ENCODE measurements at places on chromosomes 2 and 18. TPM values are rescaled to one million over a fixed set of nuclear protein-coding genes. Genes with fewer than 3 reads are reported as not detected.
A peak's percentile ranks its signal among the peaks of the same experiment; 100 is the strongest.

- H3K4me3 ChIP-seq: no peak overlapping the region
- no peaks in the 10 kb centered on the region for H3K36me3 ChIP-seq
- DNase-seq: no peak
- H3K4me1 ChIP-seq: no peaks in the 10 kb centered on the region
Observed at GRCh38 chr18:73047688-73048087, 179.9 kb upstream of the NETO1 start.

DNA sequence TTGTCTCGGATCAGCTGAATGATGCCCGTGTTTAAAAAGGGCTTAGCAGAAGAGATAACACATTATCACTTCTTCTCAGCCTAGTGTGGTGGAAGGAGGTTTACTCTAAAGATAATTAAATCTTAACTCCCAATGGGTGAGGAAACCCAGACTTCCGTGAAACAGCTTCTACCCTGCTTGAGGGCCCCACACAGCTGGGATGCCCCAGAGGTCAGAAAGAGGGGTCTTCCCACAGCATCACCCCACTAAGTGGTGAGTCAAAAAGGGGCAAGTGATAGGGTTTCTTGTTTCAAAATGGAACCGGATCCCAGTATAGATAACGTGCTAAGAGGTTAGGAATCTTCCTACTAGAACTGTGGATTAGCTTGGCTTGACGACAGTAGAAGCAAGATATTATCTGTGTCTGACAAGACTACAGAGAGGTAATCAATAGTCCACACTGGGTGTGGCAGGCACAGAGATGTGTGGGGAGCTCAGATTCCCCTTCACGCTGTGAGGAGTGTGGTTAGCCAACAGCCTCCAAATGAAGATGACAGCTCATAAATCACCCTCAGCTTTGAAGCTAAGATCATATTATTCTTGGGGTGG is 129.6 kb upstream of the COPS8 start:
- no peak overlapping the region for H3K27ac ChIP-seq
- H3K4me3 ChIP-seq: no peak overlapping the region
- H3K27me3 ChIP-seq: no peaks in the 10 kb centered on the region
- no peaks in the 10 kb centered on the region for H3K36me3 ChIP-seq
- DNase-seq: no peak

- no peak overlapping the region for H3K27ac ChIP-seq
- H3K36me3 ChIP-seq: no peaks in the 10 kb centered on the region
- no peak for DNase-seq
- no peak overlapping the region for H3K4me3 ChIP-seq
- peaks cover 17% of the 10 kb centered on the region for H3K27me3 ChIP-seq
Observed at GRCh38 chr2:100453853-100454252, 16.4 kb upstream of the NMS start.

- H3K4me3 ChIP-seq: no peak overlapping the region
- no peaks in the 10 kb centered on the region for H3K4me1 ChIP-seq
- no peaks in the 10 kb centered on the region for H3K36me3 ChIP-seq
- no peak overlapping the region for H3K27ac ChIP-seq
- no peaks in the 10 kb centered on the region for H3K27me3 ChIP-seq
- DNase-seq: no peak
Observed at GRCh38 chr2:226883296-226883795, 47.5 kb downstream of the RHBDD1 start.

DNA sequence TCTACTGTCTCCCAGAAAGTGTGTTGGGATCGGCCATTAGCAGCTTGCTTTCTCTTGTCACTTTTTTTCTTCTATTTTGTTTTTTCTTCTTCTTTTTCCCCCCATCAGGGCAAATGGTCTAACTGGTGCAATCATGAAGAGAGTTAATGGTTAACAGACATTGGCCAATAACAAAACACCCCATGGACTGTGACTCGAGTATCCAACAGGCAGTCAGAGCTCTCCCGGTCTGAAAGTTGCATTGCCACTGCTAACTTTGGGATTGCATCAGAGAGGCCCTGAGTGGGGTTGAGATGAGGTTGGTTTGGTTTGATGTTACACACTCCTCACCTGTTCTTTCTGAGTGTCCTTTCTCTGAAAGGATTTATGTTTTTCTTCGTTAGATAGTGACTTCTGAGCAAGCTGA is 12.9 kb upstream of the SNORC start:
- no peak overlapping the region for H3K4me3 ChIP-seq
- no peaks in the 10 kb centered on the region for H3K27me3 ChIP-seq
- H3K27ac ChIP-seq: no peak overlapping the region
- peaks cover 55% of the 10 kb centered on the region for H3K36me3 ChIP-seq
- H3K4me1 ChIP-seq: peaks cover 7% of the 10 kb centered on the region

- H3K36me3 ChIP-seq: no peaks in the 10 kb centered on the region
- no peaks in the 10 kb centered on the region for H3K27me3 ChIP-seq
- H3K4me3 ChIP-seq: no peak overlapping the region
- H3K27ac ChIP-seq: no peak overlapping the region
- no peaks in the 10 kb centered on the region for H3K4me1 ChIP-seq
- no peak for DNase-seq
Observed at GRCh38 chr2:144982481-144982880, 462.6 kb upstream of the ZEB2 start.

DNA sequence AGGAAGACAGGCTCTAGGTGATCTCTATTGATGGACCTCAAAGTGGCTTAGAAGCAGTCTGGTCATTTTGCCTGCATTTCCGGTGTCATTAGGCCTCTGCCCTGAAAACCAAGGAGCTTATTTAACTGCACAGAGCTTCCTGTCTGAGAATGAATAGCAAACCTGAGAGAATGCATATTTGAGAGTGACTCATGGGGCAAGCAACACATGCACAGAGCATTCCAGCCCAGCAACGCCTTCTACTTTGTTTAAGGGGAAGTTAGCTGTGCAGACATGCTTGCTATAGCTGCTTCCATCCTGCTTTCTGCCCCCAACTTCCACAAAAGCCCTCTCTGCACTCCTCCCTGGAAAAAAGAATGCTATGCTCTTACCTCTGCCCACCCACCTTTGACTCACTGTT is 232.8 kb downstream of the GRB14 start:
- no peaks in the 10 kb centered on the region for H3K4me1 ChIP-seq
- DNase-seq: no peak
- H3K36me3 ChIP-seq: no peaks in the 10 kb centered on the region
- H3K27me3 ChIP-seq: no peaks in the 10 kb centered on the region
- no peak overlapping the region for H3K27ac ChIP-seq

DNA sequence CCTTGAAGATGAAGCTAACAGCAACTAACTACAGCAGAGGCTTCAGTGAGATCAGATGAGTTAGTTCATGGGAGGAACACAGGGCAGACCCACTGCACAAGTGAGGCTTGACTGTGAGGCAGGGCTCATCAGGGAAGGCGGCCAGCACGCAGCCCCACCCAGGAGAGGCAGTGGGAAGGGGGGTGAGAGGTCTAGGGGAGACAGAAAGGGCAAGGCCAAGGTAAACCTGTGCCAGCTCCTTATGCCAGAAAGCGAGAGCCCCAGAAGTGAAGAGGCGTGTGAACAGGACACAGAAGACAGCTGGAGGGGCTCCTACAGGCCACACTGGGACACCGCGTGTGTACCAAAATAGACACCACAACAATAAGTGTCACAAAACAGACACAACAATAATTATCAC is 48.6 kb downstream of the ANO7 start:
- no peaks in the 10 kb centered on the region for H3K27me3 ChIP-seq
- peaks cover 86% of the 10 kb centered on the region for H3K36me3 ChIP-seq

DNA sequence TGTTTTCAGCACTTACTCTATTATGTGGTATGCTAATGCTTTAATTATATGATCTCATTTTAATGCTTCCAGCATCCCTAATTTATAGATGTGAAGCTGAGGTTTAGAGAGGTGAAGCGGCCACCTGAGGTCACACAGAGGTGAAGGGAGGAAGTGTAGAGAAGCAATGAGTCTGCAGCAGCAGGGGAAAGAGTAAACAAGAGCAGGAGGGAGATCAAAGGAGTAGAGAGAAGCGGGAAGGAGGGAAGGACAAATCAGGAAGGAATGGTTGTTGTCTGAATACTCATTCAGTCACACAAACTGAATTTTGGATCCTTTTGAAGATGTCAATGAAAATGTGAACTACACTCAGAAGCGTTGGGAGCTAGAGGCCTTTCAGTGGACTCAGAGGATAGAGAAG is 130.0 kb downstream of the CPS1 start:
- H3K4me1 ChIP-seq: no peaks in the 10 kb centered on the region
- no peak overlapping the region for H3K27ac ChIP-seq
- H3K27me3 ChIP-seq: no peaks in the 10 kb centered on the region
- no peaks in the 10 kb centered on the region for H3K36me3 ChIP-seq
- DNase-seq: no peak
- no peak overlapping the region for H3K4me3 ChIP-seq

DNA sequence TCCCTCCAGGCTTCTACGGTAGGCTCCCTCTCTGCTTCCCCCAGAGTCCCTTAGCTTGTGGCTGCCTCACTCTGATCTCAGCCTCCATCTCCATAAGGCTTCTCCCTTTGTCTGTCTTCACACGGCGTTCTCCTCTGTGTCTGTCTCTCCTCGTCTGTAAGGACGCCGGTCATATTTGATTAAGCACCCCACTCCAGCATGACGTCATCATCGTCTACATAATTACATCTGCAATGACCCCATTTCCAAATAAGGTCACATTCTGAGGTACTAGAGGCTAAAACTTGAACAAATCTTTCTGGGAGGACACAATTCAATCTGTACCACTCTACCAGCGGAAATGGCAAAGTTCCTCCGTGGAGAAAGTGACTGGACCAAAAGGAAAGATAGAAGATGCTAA is 8.3 kb upstream of the COL6A3 start:
- no peaks in the 10 kb centered on the region for H3K36me3 ChIP-seq
- H3K27me3 ChIP-seq: peaks cover 7% of the 10 kb centered on the region
- H3K4me1 ChIP-seq: 0 out of 2 replicates have a peak, but pooled peaks cover 3% of the 10 kb centered on the region
- DNase-seq: no peak

- DNase-seq: no peak
- no peaks in the 10 kb centered on the region for H3K4me1 ChIP-seq
- no peak overlapping the region for H3K27ac ChIP-seq
Observed at GRCh38 chr18:78522507-78522906, 457.1 kb upstream of the SALL3 start.

GRCh38 chr2:4515871-4516761 is 812.7 kb downstream of the DCDC2C start:
- DNase-seq: no peak
- H3K27me3 ChIP-seq: no peaks in the 10 kb centered on the region
- no peaks in the 10 kb centered on the region for H3K36me3 ChIP-seq
- no peaks in the 10 kb centered on the region for H3K4me1 ChIP-seq
- H3K4me3 ChIP-seq: no peak overlapping the region
- H3K27ac ChIP-seq: no peak overlapping the region

DNA sequence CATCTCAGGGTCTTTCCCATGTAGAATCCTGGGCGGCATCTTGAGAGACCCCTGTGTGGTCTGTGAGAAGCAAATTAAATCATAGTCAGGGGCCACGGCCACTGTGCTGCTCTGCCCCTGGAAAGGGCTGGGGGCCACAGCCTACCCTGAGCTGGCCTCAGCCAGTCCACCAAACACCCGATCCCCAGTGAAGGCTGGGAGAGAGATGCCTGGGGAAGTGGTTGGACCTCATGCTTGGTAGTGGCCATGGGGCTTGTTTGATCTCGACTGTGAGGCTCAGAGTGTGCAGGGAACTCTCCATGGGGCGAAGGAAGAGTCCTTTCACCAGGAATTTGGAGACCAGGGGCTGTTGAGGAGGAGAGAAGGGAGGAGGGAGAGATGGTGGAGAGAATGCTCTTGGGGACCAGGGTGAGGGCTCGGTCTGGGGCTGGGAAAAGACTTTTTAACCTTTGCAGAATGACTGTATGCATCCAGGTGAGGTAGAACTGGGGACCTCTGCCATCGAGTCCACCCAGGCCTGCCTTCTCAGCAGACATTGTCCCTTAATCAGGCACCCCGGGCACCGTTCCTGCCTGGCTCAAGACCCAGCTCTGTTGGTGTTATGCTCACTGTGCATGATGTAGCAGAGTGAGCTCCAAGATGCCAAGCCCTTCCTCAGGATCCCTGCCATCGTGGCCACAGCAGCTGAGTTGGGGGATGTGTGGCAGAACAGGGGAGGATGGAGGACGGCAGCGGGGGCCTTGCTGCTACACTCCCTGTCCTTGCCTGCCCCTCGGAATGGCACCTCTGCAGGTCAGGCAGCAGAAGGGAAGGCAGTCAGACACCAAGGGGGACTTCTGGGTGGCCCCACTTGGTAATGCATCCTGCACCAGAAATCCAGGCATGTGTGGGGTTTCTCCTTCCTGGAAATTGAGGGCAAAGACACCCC is 249.9 kb downstream of the DYSF start:
- no peaks in the 10 kb centered on the region for H3K4me1 ChIP-seq
- no peaks in the 10 kb centered on the region for H3K36me3 ChIP-seq
- no peak for DNase-seq
- H3K4me3 ChIP-seq: no peak overlapping the region
- H3K27ac ChIP-seq: no peak overlapping the region

- no peak for DNase-seq
- no peaks in the 10 kb centered on the region for H3K4me1 ChIP-seq
- H3K27ac ChIP-seq: no peak overlapping the region
Observed at GRCh38 chr18:59419386-59419785, 60.3 kb upstream of the LMAN1 start.

GRCh38 chr2:228549441-228550007 is 368.0 kb upstream of the SPHKAP start:
- H3K4me1 ChIP-seq: no peaks in the 10 kb centered on the region
- no peak for DNase-seq
- H3K4me3 ChIP-seq: no peak overlapping the region
- no peak overlapping the region for H3K27ac ChIP-seq

DNA sequence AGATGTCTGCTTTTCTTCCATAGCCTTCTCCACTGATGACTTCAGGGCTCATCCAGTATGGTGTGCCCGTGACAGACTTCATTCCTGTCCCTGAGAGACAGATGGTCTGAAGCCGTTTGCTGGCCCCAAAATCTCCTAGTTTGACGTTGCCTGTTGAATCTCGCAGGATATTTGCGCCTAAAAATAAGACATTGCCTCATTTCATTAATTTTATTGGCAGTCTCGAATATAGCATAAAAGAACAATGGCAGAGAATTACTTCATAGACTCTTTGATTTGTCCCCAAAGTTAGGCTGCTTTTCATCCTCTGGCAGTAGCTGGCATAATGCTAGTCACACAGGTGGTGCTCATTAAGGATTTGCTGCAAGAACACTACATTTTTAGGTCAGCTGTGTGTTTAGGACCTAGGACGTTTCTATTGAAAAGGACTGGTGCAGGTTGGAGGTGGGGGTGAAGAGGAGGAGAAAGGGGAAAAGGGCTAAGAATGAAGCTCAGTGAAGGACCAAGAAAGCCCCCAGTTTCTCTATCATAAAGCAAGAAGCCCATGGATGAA is 14.7 kb upstream of the ERCC3 start:
- no peak overlapping the region for H3K4me3 ChIP-seq
- H3K27me3 ChIP-seq: no peaks in the 10 kb centered on the region
- no peaks in the 10 kb centered on the region for H3K4me1 ChIP-seq
- H3K36me3 ChIP-seq: peaks cover 47% of the 10 kb centered on the region
- no peak overlapping the region for H3K27ac ChIP-seq

GRCh38 chr2:85754313-85755095 is 713 bp downstream of the ATOH8 start:
- DNase-seq: peak; percentile 45
- H3K36me3 ChIP-seq: no peaks in the 10 kb centered on the region
- no peak overlapping the region for H3K27ac ChIP-seq
- no peak overlapping the region for H3K4me3 ChIP-seq
- no peaks in the 10 kb centered on the region for H3K4me1 ChIP-seq
- peaks cover 74% of the 10 kb centered on the region for H3K27me3 ChIP-seq

GRCh38 chr2:29627279-29627711 is 294.1 kb downstream of the ALK start:
- no peak overlapping the region for H3K27ac ChIP-seq
- no peak overlapping the region for H3K4me3 ChIP-seq
- H3K4me1 ChIP-seq: no peaks in the 10 kb centered on the region
- no peaks in the 10 kb centered on the region for H3K27me3 ChIP-seq
- no peaks in the 10 kb centered on the region for H3K36me3 ChIP-seq

Gene EN1
- total RNA-seq: 2.0 TPM

Gene CCBE1
- total RNA-seq: 0.13 TPM

Gene QPCT
- total RNA-seq: not detected

Gene TNS1
- total RNA-seq: 2.0 TPM

Gene REG1B
- 2.3 TPM for total RNA-seq

Gene SEMA4F
- total RNA-seq: 1.6 TPM

Gene IER3IP1
- total RNA-seq: 9.0 TPM

Gene FAM237A
- total RNA-seq: not detected

Gene STAT4
- 0.34 TPM for total RNA-seq
